Stomach (tissue), 19 donors: ENCODE measurements at places on chromosomes 1 and 21. TPM values are rescaled to one million over a fixed set of nuclear protein-coding genes. Genes with fewer than 3 reads are reported as not detected.

The GIPC2 gene
- total RNA-seq = 8.4 TPM

The AMPD1 gene
- not detected for total RNA-seq

The CASQ2 gene
- total RNA-seq = 8.5 TPM

The C1QB gene
- 57.8 TPM for total RNA-seq

The RGS13 gene
- 0.73 TPM for total RNA-seq

The WNT4 gene
- 5.4 TPM for total RNA-seq

The FAM43B gene
- total RNA-seq = not detected

The ZC3H12A gene
- total RNA-seq = 38.4 TPM

The LRRC71 gene
- total RNA-seq = not detected

The AMY1C gene
- total RNA-seq = not detected

DNA sequence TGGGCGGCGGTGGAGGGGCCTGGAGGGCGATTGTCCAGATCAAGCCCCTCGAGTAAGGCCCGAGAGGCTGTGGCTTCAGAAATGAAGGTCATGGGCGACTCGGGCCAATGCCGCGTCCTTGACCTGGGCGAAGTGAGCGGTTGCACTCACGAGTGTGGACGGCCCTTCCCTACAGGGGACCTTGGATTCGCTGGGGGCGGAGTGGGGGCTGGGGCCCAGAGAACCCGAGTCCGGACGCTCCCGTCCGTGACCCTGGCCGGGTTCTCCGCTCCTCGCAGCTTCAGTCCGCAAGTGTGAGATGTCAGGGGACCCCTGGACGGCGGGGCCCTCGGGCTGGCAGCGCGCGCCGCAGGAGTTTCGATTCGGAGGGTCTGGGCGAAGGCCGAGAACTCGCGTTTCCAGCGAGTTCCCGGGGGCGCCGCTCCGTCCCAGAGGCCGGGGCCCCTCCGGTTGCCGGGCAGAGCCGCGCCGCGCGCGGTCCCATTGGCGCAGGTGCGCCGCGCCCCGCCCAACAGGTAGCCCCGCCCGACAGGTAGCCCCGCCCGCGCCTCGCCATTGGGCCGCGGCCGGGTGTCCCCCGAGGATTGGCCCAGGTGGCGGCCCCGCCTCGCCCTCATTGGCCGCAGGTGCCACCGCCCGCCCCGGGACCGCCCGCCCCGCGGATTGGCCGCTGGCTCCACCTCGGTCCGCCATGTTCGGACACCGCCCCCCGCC is at the start of gene PRKCZ:
Gene PRKCZ (plus strand): TSS at position 694 of the 714 bp plus-strand sequence. CDS start 220 bp downstream, outside the sequence.
- peak; percentile 97 for DNase-seq

GRCh38 chr1:157842939-157843338 is 1.3 kb upstream of the CD5L start:
- no peak for DNase-seq

- no peak for DNase-seq
Measured at GRCh38 chr21:19540287-19540686, 1136.7 kb upstream of the TMPRSS15 start.

DNA sequence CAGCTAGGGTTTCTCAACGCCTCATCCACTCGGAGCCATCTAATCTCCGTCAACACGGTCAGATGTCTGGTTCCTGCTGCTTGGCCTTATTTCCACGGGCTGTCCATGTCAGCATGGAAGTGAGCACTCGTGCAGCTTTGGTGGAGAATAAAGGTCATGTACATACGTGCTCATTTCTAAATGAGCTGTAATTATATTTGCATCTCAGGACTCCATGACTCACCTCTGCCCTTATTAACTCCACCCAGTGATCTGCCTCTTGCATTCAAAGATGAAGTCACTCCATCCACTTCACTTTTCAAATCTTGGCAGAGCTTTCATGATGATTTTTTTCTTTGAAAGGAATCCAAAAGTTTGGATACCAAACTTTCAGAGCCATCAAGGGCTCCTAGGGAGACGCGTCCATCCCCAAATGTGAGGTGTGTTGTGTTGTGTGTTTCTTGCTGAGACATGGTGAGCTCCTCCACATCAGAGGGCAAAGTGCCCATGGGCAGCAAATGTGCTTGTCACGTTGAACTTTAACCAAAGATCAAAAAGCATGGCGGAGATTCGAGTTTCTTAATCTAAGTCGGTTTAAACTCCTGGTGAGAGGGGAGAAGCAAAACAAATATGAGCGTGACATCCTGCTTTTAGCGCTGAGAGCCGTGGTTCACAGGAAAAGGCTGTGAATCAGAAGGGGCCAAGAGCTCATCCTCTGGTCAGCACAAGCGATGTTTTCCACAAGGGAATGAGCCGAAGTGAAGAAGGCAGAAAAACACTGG is 68.6 kb upstream of the ERRFI1 start:
- DNase-seq = no peak

DNA sequence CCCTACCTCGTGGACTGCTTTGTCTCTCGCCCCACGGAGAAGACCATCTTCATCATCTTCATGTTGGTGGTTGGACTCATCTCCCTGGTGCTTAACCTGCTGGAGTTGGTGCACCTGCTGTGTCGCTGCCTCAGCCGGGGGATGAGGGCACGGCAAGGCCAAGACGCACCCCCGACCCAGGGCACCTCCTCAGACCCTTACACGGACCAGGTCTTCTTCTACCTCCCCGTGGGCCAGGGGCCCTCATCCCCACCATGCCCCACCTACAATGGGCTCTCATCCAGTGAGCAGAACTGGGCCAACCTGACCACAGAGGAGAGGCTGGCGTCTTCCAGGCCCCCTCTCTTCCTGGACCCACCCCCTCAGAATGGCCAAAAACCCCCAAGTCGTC is 2.0 kb downstream of the GJA4 start:
- DNase-seq = no peak

DNA sequence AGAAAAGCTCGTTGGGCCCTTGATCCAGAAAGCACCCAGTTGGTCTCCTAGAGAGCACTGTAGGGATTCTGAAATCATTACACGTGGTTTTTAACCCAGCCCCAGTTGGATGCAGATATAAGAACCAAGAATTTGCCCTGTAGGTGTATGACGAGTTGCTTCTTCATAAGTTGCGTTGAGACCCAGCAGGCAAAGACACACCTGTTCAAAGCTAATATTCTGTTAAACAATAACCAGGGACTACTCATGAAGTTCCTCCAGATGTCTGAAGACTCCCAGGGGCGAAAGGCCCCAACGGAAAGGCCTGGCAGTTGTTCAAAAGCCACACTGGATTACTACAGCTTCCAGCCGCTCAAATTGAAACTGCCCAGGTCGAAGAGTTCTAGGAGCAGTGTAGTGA is 88.6 kb upstream of the HNRNPU start:
- peak; percentile 43 for DNase-seq

- no peak for DNase-seq
Measured at GRCh38 chr1:54796902-54797301, 4.2 kb downstream of the TTC22 start.
